Suppressor macrophage treated with lipopolysaccharide for 1 hour (primary cell): ENCODE measurements at places on chromosomes 3 and 15.

- no peak for DNase-seq
These were observed 911.6 kb downstream of the ROBO1 start for GRCh38 chr3:78856164-78856563.

- DNase-seq: no peak
These were observed 13.1 kb upstream of the KCTD6 start for GRCh38 chr3:58478781-58479180.

GRCh38 chr3:42980209-42980608 is 1.1 kb downstream of the GASK1A start:
- DNase-seq: no peak

- DNase-seq: no peak
These were observed 109.0 kb downstream of the HERC1 start for GRCh38 chr15:63724760-63725159.

- DNase-seq: no peak
These were observed 73.0 kb upstream of the ETV5 start for GRCh38 chr3:186181901-186182300.

DNA sequence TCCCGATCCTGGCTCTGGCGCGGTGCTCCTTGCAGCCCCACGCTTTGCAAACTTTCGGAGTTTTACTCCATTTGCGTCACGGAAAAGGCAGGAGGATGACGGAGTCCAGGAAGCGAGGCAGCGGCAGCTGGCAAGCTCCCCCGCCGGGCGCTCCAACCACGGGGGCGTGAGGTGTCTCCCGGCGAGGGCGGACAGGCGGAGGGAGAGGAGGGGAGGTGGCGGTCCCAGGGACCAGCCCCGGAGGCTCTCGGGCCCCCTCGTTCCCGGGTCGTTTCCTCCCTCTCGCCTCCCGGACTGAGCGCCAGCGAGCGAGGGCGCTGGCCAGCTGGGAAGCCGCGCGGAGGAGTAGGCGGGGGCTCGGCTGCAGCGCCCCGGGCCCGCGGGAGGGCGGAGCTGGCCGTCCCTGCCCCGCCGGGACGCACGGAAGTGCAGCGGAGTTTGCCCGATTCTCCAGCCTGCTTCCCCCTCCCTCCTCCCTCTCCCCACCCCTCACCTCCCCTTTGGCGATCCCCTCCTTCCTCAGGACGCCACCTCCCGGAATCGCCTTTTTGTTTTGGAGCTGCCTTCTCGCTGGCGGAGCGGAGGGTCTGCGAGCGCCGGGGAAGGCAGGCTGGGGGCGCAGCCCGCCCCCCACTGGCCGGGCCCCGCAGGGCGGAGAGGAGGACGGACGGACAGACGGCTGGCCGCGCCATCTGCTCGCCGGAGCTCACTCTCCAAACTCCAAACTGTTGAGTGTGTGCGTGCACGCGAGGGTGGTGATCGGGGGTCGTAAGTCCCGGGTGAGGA is at the start of gene SNX33:
Gene SNX33 (plus strand): TSS at position 543 of the 786 bp plus-strand sequence. CDS start 1,191 bp downstream, outside the sequence.
- DNase-seq: peak; percentile 88

- no peak for DNase-seq
These were observed 52.5 kb downstream of the CPN2 start for GRCh38 chr3:194298331-194299227.

DNA sequence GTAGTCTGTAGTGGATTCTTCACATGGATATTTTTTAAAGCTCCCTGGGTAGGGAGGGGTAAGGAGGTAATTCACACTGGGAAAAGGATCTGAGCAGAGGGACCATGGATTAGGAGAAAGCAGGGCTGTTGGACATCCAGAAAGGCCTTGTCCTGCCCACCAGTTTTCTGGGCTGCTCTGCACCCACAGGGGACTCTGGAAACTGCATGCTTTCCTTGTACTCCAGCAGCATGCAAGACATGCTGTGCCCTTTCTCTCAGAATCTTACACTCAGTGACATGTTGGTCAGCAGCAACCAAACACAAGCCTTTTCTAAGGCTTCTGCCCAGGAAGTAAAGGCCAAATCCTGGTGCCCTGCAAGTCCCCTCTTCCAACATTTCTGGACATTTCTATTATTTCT is 2.5 kb upstream of the FBN1 start:
- no peak for DNase-seq

DNA sequence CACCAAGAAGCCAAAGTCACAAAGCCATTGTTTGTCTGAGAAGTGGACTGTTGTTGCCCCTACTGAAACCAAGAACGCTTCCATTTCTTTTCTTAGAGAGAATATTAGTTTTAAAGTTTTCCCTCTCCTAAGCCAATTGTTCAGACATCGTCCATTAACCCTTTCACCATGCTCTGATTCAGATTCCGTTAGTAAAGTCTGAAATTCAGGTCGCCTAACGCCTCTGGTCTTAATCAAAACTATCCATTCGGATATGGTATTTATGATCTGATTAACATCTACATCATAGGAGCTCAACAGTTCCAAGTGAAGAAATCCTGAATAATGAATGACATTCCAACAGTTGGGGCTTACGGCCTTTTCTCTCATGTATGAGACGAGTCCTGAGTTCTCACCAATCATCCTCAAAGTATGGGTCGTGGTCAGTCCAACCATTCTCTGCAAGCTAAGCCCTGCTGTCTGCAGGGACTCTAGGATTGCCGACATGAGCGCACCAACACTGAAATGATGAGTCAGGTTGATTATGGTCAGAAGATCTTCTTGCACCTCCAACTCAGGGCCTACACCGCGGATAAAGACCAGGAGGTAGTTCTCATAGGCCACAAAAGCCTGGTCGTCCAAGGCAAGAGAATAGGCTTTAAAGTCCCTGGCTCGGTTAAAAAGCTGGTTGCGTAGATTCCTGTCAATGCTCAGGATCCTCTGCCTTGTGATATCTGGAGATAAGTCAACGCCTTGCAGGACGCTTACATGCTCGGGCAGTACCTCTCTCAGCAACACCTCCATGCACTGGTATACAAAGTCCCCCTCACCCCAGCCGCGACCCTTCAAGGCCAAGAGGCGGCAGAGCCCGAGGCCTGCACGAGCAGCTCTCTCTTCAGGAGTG is 767 bp downstream of the EPM2AIP1 start:
- peak; percentile 39 for DNase-seq

- no peak for DNase-seq
These were observed 10.6 kb downstream of the DENND6A start for GRCh38 chr3:57682284-57682683.

DNA sequence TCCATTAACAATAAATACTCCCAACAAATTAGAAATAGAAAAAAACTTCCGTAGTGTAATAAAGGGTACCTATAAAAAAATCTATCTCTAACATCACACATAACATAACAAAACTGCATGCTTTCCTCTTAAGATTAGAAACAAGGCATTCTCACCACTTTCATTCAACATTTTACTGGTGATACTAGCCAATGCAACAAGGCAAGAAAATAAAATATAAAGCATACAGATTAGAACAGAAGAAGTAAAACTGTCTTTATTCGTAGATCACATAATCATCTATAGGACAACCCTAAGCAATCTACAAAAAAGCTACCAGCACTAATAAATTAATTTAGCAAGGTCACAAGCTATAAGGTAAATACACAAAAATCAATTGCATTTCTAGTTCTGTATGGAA is 107.1 kb downstream of the PLD1 start:
- DNase-seq: no peak

DNA sequence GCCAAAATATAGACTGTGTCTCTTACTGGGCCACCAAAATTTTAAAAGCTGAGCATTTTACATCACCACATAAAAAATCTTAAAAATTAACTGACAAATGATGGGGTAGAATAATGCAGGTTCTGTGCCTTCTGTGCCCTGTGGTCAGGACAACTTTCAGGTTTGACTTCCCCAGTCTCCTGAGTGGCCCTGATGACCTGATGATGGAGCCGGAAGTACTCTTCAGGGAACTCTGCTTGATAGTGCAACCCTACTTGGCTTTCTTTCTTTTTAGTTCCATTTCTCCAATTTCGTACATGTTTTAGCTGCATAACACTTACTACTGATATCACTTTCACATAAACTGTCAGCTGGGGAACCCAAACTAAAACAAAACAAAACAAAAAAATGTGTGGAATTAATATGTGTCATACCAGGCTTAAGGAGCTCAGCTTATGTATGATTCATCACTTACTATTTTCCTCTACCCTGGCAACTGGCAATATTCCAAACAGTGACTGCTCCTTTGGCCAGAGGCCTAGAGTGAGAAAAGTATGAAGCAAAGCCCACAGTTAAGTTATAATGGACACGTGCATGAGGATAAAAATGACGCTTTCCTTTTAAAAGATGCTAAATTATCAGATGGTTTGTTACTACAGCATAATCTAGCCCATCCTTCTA is 194.3 kb downstream of the BCHE start:
- no peak for DNase-seq

- no peak for DNase-seq
These were observed 389.5 kb downstream of the CACNA2D3 start for GRCh38 chr3:54511766-54512365.

GRCh38 chr15:80384432-80384831 is 19.8 kb upstream of the ARNT2 start:
- no peak for DNase-seq

GRCh38 chr3:186653984-186654383 is 11.8 kb upstream of the HRG start:
- no peak for DNase-seq

GRCh38 chr3:153284282-153284938 is 122.4 kb downstream of the RAP2B start:
- peak; percentile 81 for DNase-seq

- DNase-seq: no peak
These were observed 84.9 kb downstream of the LRIG1 start for GRCh38 chr3:66415867-66416428.

DNA sequence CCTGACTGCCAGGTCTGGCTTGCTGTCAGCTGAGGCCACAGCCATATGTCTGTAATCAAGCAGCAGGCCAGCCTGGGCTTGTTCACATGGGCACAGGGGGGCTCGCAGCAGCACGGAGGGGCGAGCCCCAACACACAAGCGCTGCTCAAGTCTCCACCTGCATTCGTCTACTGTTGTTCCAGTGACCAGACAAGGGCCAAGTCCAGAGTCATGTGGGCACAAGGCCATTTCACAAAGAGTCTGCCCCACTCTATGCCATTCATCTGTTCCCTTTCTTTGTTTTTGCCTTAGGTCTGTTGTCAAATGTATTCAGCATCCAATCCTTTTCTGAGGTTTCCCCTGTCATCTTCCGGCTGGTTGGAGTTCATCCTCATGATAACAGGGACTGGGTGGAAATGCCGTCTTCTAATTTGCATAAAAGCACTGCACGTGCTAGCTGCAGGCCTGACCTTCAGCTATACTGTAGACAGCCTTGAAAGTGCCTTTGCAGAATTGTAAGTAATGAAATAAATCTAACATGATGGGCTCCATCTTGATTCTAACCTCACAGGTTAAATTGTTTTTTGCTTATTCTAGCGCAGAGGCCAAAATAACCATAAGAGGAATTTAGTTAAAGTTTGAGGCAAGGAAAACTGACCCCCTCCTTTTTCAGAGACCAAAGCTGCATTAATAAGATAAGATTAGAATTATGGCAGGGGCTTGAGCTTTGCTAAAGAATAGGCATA is 28.6 kb upstream of the KBTBD12 start:
- DNase-seq: no peak

- no peak for DNase-seq
These were observed 885 bp downstream of the EFCC1 start for GRCh38 chr3:129001806-129002572.

GRCh38 chr3:78140274-78140673 is 1100.4 kb downstream of the ROBO2 start:
- no peak for DNase-seq

- DNase-seq: no peak
These were observed 120.8 kb upstream of the MCTP2 start for GRCh38 chr15:94110476-94111130.

DNA sequence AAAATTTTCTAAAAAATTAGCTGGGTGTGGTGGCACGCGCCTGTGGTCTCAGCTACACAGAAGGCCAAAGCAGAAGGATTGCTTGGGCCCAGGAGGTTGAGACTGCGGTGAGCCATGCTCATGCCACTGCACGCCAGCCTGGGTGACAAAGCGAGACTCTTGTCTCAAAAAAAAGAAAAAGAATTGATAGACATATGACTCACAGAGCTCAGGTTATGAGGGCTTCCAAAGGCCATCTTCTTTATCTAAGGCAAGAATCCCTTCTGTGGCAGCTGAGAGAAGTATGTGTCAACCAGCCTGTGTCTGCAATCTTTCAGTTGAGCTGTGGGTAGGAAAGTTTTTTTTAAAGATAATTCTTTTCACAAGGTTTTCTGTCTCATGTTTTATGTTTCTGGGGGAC is 53.9 kb downstream of the MRPS25 start:
- no peak for DNase-seq

GRCh38 chr15:38308797-38309196 is 56.2 kb downstream of the SPRED1 start:
- DNase-seq: no peak

- no peak for DNase-seq
These were observed 41.9 kb downstream of the CCDC12 start for GRCh38 chr3:46934498-46935167.

GRCh38 chr3:58394339-58394738 is 39.3 kb downstream of the PDHB start:
- DNase-seq: no peak

DNA sequence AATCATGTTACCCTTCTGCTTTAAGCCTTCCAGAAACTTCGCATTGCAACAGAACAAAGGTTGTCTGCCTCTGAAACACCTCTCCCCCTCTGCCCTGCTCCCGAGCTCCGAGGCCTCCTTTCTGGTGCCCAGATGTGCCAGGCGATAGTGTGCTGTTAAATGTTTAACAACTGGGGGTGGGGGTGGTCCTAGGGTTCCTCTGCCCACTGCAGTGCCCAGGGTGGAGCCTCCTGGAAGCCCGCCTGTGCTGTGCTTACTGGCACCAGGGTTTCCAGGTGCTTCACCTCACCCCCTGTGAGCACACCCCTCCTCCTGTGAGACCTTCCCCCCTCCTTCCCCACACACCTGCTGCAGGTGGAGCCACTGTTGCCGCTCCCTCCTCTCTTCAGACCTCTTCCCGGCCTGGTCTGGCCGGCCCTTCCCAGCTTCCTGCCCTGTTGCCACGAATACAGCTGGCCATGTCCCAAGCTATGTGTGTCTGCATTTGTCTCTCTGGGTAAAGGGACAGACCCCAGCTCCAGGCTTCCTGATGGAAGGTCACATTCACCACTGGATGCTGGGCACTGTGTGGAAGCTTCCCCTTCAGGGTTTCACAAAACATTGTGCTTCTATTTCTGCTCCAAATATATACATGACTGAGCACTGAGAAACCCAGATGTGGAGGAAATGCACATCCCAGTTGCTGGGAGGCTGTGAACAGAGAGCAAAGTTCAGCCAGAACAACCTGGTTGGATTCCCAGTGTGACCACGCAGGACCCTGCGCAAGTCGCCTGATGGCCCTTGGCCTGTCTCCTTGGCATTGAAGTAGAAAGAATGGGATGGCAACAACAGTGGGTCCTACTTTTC is 37.2 kb downstream of the MGLL start:
- DNase-seq: no peak

DNA sequence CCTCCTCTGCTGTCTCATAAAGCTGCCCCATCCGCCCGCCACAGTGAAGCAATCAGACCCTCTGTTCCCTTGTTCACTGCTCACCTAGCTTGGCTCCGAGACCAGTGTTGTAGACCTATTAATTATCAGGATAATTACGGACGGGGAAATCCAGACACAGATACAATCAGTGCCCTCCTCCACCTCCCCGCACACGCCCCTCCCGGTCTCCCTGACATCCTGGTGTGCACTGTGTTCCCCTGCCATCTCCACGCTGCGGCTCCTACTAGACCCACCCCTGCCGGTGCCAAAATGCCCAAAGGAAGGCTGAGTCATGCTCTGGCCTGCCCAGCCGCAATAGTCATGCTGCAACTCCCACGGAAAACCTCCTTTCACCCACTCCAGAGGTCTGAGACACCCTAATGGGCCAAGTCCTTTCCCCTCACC is 277.3 kb upstream of the TLE3 start:
- peak; percentile 63 for DNase-seq
